ENCODE measurements at places on chromosomes 16 and 17. TPM values are rescaled to one million over a fixed set of nuclear protein-coding genes. Genes with fewer than 3 reads are reported as not detected.

Gene SLC5A10
- total RNA-seq = not detected

Gene ERN1
- total RNA-seq = 6.2 TPM

Gene PIRT
- 0.42 TPM for total RNA-seq

DNA sequence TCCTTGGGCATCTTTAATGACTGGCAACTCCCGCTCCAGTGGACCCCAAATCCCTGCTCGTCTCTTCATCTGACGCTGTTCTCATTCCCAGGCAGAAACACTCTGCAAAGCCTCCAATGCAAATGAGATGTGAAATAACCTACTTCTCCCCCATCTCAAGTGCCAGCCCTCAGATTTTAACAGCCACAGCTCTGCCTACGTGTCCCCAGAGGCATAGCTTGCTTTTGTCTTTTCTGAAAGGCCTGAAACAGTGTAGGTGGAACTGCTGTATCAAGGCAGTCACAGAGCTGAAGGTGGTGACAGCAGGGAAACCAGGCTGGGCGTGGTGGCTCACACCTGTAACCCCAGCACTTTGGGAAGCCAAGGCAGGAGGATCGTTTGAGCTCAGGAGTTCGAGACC lies 14.7 kb downstream of the RPH3AL start:
- no peak for DNase-seq

DNA sequence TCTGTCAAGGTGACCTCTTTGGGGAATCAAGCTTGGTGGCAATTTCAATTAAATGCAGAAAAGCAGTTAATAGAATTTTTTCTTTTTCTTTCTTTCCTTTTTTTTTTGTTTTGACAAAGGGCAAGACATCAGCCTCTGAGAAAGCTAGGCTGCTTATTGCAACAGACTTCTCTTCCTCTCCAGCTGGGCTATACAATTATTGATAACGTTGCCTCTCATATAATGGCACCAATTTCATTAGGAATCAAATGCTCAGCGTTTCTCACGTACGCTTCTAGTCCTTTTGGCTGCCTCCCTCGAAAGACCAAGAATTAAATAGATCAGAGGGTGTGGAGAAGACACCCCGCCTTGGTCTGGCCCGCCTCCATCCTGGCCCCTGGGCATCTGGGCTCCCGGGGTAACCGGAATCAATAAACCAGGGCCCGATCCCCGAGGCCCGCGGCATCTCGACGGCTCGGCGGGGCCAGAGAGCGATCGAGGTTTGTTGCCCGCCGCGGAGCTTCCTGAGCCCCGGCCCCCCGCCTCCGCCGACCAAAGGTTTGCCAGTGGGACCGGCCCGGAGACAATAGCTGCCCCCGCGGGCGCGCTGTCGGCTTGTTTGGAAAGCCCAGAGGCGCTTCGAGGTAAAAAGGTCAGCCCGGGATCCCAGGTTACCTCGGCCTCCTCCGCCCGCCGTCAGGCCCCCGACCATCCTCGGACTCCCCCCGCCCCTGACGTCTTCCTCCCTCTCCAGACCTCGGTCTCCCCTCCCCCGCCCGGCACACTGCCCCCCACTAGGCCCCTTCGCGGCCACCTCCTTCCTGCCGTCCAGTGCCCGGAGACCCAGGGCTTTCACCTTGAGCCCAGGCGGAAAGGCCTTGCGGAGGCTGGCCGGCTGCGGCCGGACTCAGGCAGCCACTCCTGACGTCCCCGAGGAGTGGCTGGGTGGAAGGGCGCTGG lies 3.9 kb downstream of the HOXB1 start:
- no peak for DNase-seq

DNA sequence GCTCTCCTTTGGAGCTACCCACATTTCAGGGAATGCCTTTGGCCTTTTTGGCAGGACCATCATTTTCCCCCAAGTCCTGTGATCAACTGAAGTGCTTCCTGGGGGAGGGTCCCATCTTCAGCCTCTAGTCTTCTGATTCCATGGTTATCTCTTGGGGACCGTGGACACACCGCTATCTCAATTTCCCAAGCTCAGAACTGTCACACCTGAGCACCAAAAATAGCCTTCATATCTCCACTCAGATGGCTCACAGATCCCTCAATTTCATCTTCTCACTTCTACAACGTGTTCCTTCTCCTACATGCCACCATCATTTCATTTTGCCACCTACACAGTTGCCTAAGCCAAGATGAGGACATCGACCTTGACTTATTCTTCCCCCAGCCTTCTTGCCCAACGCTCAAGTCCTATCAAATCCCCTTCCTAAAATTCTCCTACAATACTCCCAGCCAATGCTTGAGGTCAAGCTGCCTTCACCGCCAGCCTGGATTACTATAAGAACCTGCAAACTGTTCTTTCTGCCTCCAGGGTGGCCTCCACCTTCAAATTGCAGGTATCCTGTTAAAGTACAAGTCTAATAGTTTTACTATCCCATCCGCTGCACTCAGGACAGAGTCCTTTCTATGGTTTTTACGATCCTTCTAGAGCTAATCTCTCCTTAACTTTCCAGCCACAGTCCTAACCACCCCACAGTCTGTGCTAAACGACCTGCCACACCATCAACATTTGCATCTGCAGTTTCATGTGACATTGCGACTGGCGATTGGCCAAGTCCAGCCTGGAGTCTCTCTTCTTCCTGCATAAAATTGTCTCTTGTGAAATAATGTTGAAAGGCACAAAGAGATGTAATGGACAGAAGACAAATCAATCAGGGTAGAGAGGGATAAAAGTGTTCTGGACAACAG lies 6.2 kb downstream of the ATP6V0D1 start:
- no peak for DNase-seq

- DNase-seq = no peak
Measured at GRCh38 chr16:65604771-65605170, 482.9 kb upstream of the CDH11 start.

DNA sequence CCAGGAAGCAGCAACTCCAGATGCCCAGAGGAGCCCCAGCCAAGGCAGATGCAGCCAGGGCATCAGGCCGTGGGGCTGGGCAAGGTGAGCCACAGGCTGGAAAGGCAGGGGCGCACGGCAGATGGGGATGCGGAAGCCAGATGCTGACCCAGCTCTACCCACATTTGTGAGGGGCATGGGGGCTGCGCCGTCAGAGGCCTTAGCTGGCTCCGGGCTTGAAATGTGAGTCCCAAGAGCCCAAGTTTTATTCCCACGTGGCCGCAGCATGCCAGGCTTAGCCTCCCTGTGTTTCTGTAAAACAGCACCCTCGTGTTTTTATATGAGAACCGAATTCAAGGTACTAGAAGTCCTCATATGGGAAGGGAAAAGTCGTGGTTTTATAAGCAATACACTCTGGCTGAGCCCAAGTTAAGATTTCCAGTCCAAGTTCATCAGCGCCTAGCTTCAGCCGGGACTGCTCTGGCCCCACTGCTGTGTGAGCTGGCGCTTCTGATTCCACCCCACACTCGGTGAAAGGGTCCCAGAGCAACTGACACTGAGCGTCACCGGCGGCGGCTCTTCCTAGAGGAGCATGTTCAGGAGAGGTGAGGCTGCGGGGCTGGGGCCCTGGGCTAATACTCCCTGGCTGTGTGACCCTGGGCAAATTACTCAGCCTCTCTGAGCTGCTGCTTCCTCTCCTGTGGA lies 6.7 kb upstream of the C16orf95 start:
- DNase-seq = no peak

DNA sequence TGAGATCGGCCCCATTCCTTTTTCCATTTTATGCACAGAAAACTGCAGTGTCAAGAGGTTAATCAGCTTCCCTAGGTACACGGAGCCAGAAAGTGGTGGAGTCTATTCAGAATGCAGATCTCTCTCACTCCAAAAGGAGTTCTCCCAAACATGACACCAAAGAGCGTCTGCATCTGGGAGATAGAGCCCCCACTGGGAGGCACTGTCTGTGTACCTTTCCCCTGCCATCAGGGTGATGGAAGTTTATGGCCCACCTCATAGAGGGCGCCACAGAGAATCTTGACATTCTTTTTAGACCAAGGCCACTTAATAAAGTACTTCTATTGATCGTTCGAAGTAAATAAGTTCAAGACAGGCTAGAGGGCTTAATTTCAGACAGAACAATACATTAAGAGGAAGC lies 493.7 kb upstream of the ERCC4 start:
- DNase-seq = no peak

DNA sequence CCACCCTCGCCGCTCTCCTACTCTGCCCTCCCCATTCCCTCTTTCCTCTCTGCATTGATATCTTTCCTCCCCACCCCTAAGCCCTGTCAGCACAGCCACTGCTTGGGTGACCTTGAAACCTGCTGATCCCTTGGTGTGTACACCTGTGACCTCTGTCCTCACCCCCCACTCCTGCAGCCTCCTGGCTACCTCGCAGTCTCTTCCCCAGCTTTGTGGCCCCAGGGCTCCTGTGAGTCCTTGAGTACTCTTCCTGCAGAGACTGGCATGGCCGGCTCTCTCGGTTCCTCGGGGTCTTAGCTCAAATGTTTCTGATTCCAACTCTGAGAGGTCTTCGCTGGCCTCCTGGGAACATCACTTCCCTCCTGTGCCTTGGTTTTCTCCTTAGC lies 31.7 kb downstream of the ADCY7 start:
- DNase-seq = no peak

GRCh38 chr17:31126318-31126717 lies 31.5 kb downstream of the NF1 start:
- no peak for DNase-seq

All from esophagus muscularis mucosa (tissue), 4 donors.